ENCODE measurements at places on chromosomes 13 and 19.

DNA sequence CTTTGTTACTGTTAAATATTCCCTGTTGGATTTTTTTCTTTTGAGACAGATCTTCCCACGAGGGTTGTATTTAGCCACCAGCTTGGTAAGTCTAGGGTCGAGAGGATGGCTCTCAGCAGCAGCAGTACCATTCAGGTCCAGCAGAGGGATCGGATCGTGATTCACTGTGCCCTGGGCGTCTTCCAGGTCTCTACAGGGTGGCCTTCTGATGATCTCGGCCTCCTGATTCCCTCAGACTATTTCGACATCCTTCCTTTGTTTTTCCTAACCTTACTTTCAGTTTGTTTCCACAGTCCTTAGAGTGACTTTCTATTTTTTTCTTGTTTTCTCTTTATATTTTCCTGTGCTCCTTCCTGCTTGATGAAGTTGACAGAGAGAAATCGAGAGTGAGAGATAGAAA lies 1436.9 kb downstream of the UQCRFS1 start:
- DNase-seq: no peak

DNA sequence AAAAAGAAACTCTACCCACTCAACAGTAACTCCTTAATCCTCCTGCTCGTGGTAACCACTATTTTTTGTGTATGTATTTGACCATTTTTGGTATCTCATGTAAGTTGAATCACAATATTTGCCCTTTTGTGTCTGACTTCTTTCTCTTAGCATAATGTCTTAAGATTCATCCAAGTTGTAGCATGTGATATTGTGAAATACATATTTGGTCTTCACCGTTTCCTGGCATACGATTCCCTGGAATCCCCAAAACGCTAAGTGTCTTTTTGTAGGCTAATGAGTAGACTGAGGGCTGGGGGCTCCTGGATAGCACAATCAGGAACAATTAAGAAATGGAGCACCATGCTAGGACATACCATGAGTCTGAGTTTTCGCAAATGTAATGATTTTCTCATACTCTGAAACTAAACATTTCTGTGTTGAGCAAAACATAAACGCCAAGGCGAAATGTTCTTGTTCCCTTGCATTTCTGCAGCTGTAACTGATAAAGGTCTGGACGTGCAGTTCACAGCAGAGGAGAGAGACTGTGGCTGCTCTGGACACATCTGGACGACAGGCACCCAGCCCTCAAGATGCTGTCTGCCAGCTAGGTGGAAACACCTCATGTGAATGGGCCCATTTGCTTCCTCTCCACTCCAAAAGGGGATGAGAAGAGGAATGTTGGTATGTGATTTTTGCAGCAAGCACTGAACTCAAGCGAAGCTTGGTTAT lies 38.4 kb downstream of the BRD4 start:
- DNase-seq: no peak

DNA sequence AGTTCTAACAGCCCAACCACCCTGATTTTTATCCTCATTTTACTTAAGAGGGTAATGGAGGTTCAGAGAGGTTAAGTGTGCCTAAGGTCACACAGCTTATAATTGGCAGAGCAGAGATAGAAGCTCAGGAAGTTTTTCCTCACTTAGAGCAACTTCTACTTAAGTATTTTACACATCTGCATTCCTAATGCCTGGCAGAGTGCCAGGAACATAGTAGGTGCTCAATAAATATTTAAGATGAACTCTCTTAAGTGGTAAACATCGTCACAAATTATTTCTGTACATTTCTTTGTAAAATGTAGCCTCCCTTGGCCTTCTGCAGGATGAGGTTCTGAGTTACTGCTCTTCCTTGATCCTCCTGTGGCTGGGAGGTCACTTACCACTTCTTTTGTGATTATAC lies 14.7 kb downstream of the FARP1 start:
- no peak for DNase-seq

- DNase-seq: no peak
These were observed 741 bp downstream of the PLEKHF1 start for GRCh38 chr19:29665826-29666577.

GRCh38 chr13:27088619-27089018 lies 83.0 kb downstream of the USP12 start:
- no peak for DNase-seq

GRCh38 chr13:111449041-111449440 lies 128.6 kb downstream of the TEX29 start:
- DNase-seq: no peak

DNA sequence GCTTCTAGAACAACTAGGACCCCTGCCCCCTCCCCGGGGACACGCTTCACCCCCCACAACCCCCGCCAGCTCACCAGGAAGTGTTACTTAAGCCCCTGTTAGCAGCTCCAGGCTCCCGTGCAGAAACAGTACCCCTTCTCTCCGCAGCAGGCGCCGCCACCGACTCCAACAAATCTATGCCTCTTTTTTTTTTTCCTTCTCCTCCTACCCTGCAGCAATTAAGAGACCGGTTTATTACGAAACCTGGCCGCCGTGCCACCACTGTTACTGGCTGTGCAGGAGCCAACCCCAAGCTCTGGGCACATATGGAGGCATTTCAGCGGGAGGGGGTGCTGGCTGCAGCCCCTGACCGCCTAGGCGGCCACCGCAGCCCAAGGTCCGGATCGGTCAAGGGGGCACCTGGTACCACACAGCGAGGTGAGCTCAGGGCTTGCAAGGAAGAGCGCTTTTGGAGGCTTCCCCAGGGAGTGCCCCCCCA lies 2.4 kb downstream of the GADD45B start:
- DNase-seq: peak; percentile 30

GRCh38 chr13:31242916-31243315 lies 43.1 kb downstream of the B3GLCT start:
- no peak for DNase-seq

DNA sequence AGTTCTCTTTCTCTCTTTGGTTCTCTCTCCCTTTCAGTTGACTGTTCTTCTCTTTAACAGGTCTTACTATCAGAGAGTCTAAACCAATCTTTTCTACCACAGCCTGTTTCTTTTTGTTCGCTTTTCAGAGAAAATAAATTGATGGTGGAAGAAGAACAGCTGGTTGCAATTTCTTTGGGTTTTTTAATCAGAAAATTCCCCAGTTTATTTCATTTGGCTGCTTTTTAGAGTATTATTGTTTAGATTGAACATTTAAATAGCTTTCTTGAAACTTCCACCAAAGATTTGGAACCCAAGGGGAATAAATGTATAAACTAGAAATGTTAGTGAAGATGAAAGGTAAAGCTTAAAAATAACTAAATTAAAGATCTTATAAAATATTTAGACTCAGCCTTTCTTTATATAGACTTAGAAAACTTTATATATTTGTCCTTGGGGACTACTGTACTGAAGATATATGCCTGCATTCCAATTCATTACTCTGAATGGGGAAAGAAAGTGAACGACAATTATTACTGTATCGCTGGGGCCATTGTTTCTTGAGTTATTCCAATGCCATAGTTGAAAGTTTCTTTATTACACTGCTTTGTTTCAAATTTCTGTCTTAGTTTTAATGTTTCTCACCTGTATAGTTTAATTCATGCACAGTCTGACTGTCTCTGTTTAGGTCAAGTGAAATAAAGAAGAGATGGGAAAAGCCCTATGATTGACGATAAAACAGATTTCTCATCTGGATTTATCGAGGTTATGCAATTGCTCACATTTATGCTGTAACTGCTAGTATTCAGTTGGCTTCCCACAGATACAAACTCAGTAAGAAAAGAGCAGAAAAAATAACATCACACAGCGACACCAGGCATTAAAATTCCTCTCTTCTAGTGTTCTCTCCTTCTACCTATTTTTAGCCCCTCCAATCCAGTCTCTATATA lies 169.4 kb upstream of the CSNK1A1L start:
- DNase-seq: no peak

DNA sequence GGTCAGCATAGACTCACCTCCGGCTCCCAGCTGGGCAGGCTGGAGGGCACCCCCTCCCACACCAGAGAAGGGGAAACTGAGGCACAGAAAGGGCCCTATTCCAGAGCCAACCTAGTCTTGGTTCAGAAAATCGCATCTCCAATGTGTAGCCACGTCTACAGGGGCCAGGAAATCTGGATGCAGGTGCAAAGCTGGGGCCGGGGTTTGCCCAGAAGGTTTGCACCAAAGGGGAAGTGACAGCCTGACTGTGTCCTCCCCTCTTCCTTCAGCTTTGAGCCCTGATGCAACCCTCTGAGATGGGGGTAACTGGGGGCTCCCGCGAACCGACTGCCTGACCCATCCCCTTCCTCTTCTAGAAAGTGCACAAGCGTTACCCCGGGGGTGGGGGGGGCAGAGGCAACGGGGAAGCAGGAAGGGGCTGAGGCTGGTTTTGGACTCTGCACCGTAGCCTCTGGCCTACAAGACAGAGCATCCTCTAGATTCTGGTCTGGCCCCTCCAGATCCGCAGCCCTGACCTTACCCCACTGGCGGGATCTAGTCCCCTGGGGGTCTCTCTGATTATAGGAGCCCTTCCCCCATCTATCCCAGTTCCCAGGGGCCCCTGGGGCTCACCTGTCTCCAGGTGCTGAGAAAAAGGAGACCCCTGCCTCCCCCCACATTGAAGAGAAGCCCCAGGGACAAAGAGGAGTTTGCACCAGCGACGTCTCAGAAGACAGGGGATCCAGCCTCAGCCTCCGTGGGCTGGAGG lies 1.1 kb upstream of the ONECUT3 start:
- no peak for DNase-seq

GRCh38 chr19:8000298-8001038 lies 5.0 kb downstream of the ELAVL1 start:
- no peak for DNase-seq

- no peak for DNase-seq
These were observed 185.4 kb downstream of the KDM4B start for GRCh38 chr19:5154129-5154798.

- DNase-seq: no peak
These were observed 802.5 kb downstream of the EFNB2 start for GRCh38 chr13:105732806-105733529.

- no peak for DNase-seq
These were observed 730 bp downstream of the SYMPK start for GRCh38 chr19:45862271-45862563.

DNA sequence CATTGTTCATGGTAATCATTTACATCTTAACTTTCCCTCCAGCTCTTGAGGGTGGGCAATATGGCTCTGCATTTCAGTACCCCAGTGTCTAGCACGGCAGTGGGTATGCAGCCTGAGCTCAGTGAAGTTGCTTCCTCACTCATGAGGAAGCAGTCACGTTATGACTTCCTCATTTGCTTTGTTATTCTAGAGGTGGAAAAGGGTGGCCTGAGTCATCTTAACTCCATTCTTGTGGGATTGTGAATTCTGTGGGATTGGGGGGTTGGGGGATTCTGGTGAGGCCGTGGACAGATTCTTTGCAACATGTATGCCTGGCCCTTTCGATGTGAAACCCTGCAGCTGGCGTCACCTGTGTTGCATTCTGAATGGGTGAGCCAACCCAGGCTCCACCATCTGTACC lies 406.7 kb upstream of the ZNF507 start:
- no peak for DNase-seq

GRCh38 chr19:39943586-39943985 lies 9.2 kb upstream of the FCGBP start:
- no peak for DNase-seq

- DNase-seq: peak; percentile 92
These were observed 14.1 kb upstream of the AKAP8L start for GRCh38 chr19:15432629-15433518.

DNA sequence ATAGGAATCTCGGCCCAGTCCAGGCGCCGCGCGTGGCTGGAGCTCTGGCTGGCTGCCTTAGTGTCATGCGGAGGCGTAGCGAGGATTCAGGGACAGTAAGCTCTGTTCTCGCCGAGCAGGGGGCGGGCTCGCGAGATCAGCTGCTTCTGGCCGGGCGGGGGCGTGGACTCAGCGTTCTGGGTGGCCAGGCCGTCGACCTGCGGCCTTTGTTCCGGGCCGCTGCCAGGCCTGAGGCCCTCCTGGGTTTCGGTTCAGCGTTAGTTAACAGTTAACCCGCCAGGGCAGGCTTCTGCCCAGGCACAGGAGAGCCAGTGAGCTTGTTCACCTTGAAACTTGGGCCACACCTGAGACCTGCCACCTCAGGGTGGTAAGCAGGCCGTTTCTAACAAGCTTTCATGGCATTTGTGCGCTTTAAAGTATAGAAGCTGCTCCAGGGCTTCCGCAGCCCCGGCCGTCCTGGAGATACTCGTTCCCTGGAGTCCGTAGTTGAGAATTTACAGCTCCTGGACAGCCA lies 332.2 kb upstream of the SGCG start:
- DNase-seq: no peak

DNA sequence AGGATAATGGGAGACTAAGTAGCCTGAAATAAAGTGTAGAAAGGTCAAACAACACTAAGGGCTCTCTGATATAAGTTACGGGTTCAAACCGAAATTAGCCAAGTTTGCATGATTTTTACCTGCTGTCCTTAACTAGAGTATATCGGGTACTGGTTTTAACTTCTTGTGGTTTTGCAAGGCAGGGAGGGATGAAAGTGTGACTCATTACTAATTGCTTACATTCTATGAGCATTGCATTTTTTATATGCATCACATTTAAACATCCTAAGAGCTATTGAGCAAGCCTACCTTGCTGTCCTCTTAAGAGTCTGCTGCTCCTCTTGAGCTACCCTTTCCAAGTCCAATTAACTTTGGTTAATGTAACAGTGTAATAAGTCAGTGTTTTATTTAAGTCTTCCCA lies 415.4 kb downstream of the SLITRK5 start:
- no peak for DNase-seq

DNA sequence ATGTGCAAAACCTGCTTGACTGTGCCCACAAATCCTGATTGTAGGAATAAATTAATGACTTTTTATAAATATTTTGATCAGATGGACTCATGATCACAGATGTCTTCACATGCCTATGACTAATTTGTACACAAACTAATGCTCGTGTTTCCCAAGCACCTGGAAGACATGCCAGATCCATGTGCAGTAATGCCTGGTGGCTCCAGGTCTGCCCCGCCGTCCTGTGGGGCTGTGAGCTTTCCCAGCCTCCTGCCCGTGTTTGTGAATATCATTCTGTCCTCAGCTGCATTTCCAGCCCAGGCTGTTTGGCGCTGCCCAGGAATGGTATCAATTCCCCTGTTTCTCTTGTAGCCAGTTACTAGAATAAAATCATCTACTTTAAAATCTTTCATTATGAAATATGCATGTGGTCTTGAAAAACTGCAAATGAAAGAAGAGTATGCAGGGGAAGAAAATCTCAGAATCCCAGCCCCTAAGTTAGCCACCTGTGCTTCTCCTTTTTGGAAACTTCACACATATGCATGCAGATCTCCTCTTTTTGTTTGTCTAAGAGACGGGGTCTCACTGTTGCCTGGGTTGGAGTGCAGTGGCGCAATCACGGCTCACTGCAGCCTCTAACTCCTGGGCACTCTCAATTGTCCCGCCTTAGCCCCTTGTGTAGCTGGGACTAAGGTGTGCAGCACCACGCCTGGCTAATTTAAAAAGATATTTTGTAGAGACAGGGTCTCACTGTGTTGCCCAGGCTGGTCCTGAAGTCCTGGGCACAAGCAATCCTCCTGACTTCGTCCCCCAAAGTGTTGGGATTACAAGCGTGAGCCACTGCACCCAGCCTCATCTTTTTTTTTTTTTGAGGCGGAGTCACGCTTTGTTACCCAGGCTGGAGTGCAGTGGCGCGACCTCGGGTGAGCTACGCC lies 6.2 kb downstream of the RPL28 start:
- DNase-seq: no peak

- no peak for DNase-seq
These were observed 22.8 kb upstream of the ZBTB7A start for GRCh38 chr19:4089400-4089908.

Data from activated CD4-positive, CD25-positive, alpha-beta regulatory T cell (primary cell).